ENCODE measurements at places on chromosomes 3 and 15. TPM values are rescaled to one million over a fixed set of nuclear protein-coding genes. Genes with fewer than 3 reads are reported as not detected.
A peak's percentile ranks its signal among the peaks of the same experiment; 100 is the strongest.

The CGGBP1 gene
- total RNA-seq, result 79.2 TPM

The RUVBL1 gene
- total RNA-seq, result 17.0 TPM

The MAPKAPK3 gene
- 60.8 TPM for total RNA-seq

The ADCY5 gene
- 4.0 TPM for total RNA-seq

The CHRFAM7A gene
- total RNA-seq, result 1.1 TPM

The CFAP20DC gene
- not detected for total RNA-seq

The WNT5A gene
- 24.5 TPM for total RNA-seq

The PIERCE2 gene
- total RNA-seq, result 2.3 TPM

GRCh38 chr3:25513642-25514266 is 85.7 kb downstream of the RARB start:
- H3K4me3 ChIP-seq, result no peak overlapping the region
- no peaks in the 10 kb centered on the region for H3K36me3 ChIP-seq
- no peak for DNase-seq
- peaks cover 9% of the 10 kb centered on the region for H3K4me1 ChIP-seq
- no peaks in the 10 kb centered on the region for H3K27me3 ChIP-seq
- H3K27ac ChIP-seq, result no peak overlapping the region

DNA sequence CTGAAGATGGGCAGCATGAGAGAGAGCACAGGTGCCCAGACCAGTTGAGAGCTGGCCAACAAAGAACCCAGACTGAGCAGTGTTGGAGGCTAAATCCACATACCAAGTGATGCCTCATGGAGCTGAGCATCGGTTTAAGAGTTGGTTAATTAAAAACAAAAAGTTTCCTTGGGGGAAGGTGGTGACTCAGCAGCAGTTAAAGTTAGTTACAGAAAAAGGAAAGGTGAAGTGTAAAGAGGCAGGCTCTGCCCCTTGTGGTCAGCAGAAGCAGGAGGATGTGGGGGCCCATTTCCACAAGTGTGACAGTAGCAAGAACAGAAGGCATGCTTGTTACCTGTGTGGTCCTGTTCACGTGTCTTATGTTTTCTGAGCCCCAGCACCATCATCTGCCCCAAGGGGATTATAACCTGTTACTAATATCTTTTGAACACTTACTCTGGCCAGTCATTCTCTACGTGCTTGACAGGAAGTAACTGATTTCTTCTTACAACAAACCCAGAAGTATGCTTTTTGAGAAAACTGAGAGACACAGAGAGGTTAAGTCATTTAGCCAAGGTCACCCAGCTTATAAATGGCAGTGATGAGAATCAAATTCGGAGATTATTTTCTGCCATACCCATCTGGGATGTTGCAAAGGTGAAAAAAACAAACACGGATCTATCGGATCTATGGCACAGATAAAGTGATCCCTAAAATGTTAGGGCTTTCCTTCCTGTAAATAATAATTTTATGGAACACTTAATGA is 91.0 kb downstream of the EPHB1 start:
- DNase-seq, result no peak
- H3K36me3 ChIP-seq, result no peaks in the 10 kb centered on the region
- no peak overlapping the region for H3K4me3 ChIP-seq
- H3K27me3 ChIP-seq, result no peaks in the 10 kb centered on the region
- no peaks in the 10 kb centered on the region for H3K4me1 ChIP-seq
- no peak overlapping the region for H3K27ac ChIP-seq

GRCh38 chr3:25889525-25889917 is 99.6 kb downstream of the OXSM start:
- no peak overlapping the region for H3K4me3 ChIP-seq
- no peaks in the 10 kb centered on the region for H3K36me3 ChIP-seq
- no peak for DNase-seq

GRCh38 chr3:127196466-127197299 is 3.8 kb downstream of the PRR23E start:
- H3K36me3 ChIP-seq, result no peaks in the 10 kb centered on the region
- DNase-seq, result no peak
- no peaks in the 10 kb centered on the region for H3K4me1 ChIP-seq
- H3K27me3 ChIP-seq, result peaks cover 7% of the 10 kb centered on the region
- H3K27ac ChIP-seq, result no peak overlapping the region
- no peak overlapping the region for H3K4me3 ChIP-seq

- no peaks in the 10 kb centered on the region for H3K27me3 ChIP-seq
- H3K36me3 ChIP-seq, result no peaks in the 10 kb centered on the region
- no peak overlapping the region for H3K4me3 ChIP-seq
- no peak overlapping the region for H3K27ac ChIP-seq
- H3K4me1 ChIP-seq, result peaks cover 5% of the 10 kb centered on the region
Measured at GRCh38 chr15:62454567-62455172, 289.6 kb upstream of the C2CD4B start.

GRCh38 chr3:174168026-174168425 is 691.1 kb upstream of the NAALADL2 start:
- H3K4me3 ChIP-seq, result no peak overlapping the region
- H3K27ac ChIP-seq, result no peak overlapping the region
- no peaks in the 10 kb centered on the region for H3K27me3 ChIP-seq

DNA sequence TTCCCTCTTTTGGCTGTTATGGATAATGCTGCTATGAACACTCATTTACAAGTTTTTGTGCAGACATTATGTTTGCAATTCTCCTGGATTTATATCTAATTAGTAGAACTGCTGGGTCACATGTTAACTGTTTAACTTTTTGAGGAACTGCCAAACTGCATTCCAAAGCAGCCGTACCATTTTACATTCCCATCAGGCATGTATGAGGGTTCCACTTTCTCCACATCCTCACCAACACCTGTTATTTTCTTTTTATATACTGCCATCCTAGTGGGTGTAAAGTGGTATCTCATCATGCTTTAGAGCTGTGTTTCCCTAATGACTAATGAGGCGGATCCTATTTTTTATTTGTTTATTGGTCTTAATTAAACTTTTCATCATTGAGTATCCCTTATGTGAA is 9.2 kb downstream of the KPNA4 start:
- peaks cover 41% of the 10 kb centered on the region for H3K4me1 ChIP-seq
- no peak overlapping the region for H3K27ac ChIP-seq
- DNase-seq, result no peak

- no peaks in the 10 kb centered on the region for H3K36me3 ChIP-seq
- peak overlapping the region; percentile 74 for H3K27ac ChIP-seq
- no peak overlapping the region for H3K4me3 ChIP-seq
- DNase-seq, result no peak
- no peaks in the 10 kb centered on the region for H3K27me3 ChIP-seq
Measured at GRCh38 chr15:67083135-67083762, 17.8 kb downstream of the SMAD3 start.

GRCh38 chr3:61417352-61417751 is 144.0 kb upstream of the PTPRG start:
- DNase-seq, result no peak
- H3K4me3 ChIP-seq, result no peak overlapping the region
- no peaks in the 10 kb centered on the region for H3K36me3 ChIP-seq
- H3K27ac ChIP-seq, result no peak overlapping the region
- H3K4me1 ChIP-seq, result no peaks in the 10 kb centered on the region

- H3K27ac ChIP-seq, result no peak overlapping the region
- no peaks in the 10 kb centered on the region for H3K36me3 ChIP-seq
- H3K4me3 ChIP-seq, result no peak overlapping the region
- no peak for DNase-seq
Measured at GRCh38 chr15:60328852-60329443, 68.8 kb downstream of the ANXA2 start.

DNA sequence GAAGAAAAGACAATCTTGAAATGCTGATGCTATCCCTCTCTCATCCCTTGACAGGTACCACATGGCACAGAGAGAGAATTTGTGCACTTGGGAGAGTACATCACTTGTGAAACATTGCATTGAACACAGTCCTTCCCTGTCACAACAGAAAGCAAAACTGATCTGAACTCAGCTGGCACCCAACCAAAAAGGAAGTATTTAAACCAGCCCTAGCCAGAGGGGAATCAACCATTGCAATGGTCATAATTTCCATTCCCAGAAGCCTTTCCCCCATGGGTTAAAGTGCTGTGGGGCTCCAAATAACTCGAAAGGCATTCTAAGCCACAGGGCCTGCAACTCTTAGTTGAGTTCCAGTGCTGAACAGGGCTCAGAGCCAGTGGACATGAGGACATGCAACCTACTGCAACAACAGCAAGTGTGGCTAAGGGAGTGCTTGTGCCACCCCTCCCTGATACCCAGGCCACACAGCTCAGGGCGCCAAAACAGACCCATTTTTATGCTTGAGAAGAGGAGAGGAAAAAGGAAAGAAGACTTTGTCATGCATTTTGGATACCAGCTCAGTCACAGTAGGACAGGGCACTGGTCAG is 530.8 kb upstream of the BCHE start:
- no peaks in the 10 kb centered on the region for H3K27me3 ChIP-seq
- H3K36me3 ChIP-seq, result no peaks in the 10 kb centered on the region

- no peak overlapping the region for H3K4me3 ChIP-seq
- no peaks in the 10 kb centered on the region for H3K4me1 ChIP-seq
- H3K27me3 ChIP-seq, result no peaks in the 10 kb centered on the region
- H3K36me3 ChIP-seq, result no peaks in the 10 kb centered on the region
- DNase-seq, result no peak
Measured at GRCh38 chr15:28044121-28044672, 54.9 kb downstream of the OCA2 start.

DNA sequence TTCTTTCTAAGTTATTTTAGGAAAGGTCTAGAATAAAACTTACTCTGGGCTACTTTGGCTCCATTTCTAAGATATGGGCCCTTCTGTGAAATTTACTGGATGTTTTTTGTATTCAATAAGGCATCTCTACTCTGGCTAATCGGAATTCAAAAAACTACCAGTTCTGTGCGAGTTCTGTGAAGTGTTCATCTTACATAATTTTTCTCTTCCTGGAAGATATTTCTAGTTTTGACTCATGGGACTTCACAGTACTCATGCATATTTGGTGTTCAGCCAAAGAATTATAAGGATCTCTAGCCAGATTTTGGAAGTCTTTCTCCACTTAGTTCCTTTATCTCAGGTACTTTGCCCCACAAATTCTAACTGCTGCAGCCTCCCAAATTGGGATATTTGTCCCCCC is 46.4 kb upstream of the MBNL1 start:
- H3K4me1 ChIP-seq, result peaks cover 39% of the 10 kb centered on the region
- no peak for DNase-seq
- no peaks in the 10 kb centered on the region for H3K27me3 ChIP-seq
- no peak overlapping the region for H3K4me3 ChIP-seq
- peak overlapping the region; percentile 67 for H3K27ac ChIP-seq

DNA sequence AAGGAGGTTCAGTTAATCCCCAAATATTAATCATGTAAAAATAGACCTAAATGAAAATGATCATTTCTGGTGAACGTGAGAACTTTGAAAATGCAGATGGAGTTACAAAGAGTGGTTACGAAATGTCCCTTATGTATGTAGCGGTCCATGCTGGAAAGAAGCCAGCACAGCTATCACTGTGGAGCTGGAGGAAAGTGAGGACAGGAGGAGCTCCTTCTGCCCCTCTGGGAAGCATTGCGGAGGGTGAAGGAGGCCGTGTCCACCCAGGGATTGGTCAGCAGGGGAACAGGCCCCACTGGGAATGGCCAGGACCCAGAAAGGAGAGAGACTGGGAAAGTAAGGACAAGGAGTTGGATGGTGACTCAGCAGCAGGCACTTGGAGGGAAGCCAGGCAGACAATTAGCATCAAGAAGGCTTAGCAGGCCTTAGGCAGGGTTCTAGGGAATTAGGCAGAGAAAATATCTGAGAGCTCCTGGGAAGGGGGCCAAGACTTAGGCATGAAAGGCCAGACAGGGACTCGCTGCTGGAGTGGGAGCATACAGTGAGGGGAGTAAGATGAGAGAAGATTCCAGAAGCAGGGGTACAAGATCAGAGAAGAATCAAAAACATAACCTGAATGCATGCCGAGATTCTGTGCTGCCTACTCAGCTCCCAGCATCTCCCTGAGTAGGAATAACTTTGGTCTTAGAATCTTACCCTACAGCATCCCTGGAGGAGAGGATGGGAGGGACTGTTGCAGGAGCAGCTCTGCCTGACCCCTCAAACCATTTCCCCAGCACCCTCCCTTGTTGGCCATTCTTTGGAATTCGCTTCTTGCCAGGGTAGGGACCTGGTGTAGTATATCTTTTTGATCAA is 171.0 kb upstream of the UMPS start:
- no peaks in the 10 kb centered on the region for H3K27me3 ChIP-seq
- peak; percentile 78 for DNase-seq

DNA sequence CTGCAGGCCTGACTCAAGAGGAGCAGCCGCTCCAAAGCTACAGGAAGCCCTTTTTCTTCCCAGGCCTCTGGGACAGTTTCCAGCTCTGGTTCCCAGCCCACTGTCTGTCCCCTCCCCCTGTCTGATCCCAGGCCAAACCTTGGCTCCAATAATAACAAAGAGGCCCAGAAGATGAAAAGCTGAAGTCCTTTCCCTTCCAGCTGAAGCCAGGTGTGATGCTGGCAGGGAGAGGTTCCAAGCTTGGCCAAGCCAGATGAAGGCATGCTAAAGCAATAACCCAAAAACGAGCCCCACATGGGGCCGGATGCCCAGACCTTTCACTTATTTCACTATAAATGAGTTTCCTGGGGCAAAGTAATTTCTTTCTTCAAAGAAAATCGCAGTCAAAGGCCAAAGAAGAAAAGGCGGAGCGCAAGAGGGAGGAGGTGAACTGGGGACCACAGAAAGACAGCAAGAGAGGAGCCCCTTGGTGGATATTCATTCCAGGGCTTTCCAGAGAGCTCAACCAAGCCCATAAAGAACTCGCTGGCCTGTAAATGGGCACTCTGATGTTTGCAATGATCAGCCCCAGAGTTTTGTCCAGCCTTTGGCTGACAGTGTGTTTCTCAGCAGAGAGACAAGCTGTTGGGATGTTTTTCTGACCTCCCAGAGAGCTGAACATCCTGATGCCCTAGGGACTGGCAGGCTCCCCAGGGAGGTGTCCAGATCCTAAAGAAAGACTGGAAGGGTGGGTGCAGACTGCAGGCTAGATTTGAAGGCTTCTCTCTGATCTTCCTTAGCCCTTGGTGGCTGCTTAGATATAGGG is 157.6 kb downstream of the UACA start:
- DNase-seq, result no peak
- no peaks in the 10 kb centered on the region for H3K36me3 ChIP-seq
- H3K4me3 ChIP-seq, result no peak overlapping the region
- peak overlapping the region; percentile 62 for H3K27ac ChIP-seq
- no peaks in the 10 kb centered on the region for H3K27me3 ChIP-seq

GRCh38 chr3:62161371-62161770 is 212.0 kb downstream of the FEZF2 start:
- H3K36me3 ChIP-seq, result no peaks in the 10 kb centered on the region
- H3K4me1 ChIP-seq, result peaks cover 33% of the 10 kb centered on the region
- no peak overlapping the region for H3K27ac ChIP-seq
- no peaks in the 10 kb centered on the region for H3K27me3 ChIP-seq
- DNase-seq, result no peak
- H3K4me3 ChIP-seq, result no peak overlapping the region

- H3K27me3 ChIP-seq, result no peaks in the 10 kb centered on the region
- H3K4me1 ChIP-seq, result no peaks in the 10 kb centered on the region
- H3K27ac ChIP-seq, result no peak overlapping the region
- H3K4me3 ChIP-seq, result no peak overlapping the region
- no peaks in the 10 kb centered on the region for H3K36me3 ChIP-seq
- DNase-seq, result no peak
Measured at GRCh38 chr15:80194914-80195313, 42.1 kb downstream of the FAH start.

Measured in upper lobe of right lung (tissue), 1 donor.